ENCODE measurements at places on chromosomes 6 and 20.

DNA sequence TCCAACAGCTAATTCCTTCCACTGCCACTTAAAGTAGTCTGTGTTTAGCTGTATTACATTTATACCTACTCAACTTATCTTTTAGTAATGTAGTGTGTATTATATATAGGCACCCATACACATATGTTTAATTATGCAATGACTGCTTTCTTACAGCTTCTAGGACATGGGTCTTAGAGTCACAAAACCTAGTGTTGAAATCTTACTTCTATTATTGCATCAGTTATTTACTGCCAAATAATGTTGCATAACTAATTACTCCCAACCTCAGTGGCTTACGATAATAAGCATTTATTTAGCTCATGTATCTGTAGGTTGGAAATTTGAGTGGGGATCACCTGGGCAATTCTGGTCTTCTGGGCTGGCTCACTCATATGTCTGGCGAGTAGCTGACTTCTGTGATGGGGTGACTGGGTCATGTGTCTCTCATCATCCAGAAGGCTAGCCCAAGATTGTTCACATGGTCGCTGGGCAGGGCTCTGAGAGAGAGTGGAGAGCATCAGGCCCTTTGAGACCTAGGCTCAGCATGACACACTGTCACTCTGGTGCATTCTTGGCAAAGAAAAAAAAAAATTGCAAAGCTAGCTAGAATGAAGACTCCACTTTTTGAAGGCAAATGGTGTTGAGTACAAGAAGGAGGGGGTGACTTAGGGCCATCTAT is 187.0 kb downstream of the PLCB1 start:
- H3K27me3 ChIP-seq, result no peaks in the 10 kb centered on the region
- H3K27ac ChIP-seq, result no peak overlapping the region
- H3K36me3 ChIP-seq, result no peaks in the 10 kb centered on the region
- peaks cover 16% of the 10 kb centered on the region for H3K4me1 ChIP-seq
- DNase-seq, result no peak

- no peaks in the 10 kb centered on the region for H3K27me3 ChIP-seq
- H3K27ac ChIP-seq, result no peak overlapping the region
- DNase-seq, result no peak
- H3K36me3 ChIP-seq, result no peaks in the 10 kb centered on the region
Measured at GRCh38 chr6:44538131-44538806, 150.8 kb downstream of the CDC5L start.

- no peak overlapping the region for H3K4me3 ChIP-seq
- DNase-seq, result no peak
- no peaks in the 10 kb centered on the region for H3K27me3 ChIP-seq
- no peak overlapping the region for H3K27ac ChIP-seq
- H3K4me1 ChIP-seq, result no peaks in the 10 kb centered on the region
Measured at GRCh38 chr6:7671581-7671980, 54.3 kb upstream of the BMP6 start.

- DNase-seq, result no peak
- H3K36me3 ChIP-seq, result no peaks in the 10 kb centered on the region
- H3K27me3 ChIP-seq, result no peaks in the 10 kb centered on the region
- no peak overlapping the region for H3K4me3 ChIP-seq
- no peak overlapping the region for H3K27ac ChIP-seq
Measured at GRCh38 chr6:13378669-13379590, 50.6 kb upstream of the TBC1D7 start.

DNA sequence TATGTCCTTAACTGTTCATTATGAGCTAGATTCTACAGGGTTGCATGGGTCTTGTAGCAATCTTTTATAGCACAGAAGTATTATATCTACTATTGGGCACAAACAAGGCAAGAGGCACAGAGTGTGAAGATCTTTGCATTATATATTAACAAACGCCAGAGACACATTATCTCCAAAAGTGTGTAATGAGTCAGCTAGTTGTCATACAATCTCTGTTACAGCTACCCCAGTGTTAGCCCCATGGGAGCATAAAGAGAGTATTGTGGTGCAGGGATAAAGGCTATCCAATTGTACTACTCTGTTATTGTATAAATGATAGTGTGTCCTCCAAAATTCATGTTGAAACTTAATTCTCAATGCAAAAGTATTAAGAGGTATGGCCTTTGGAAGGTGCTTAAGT is 148.4 kb upstream of the RIMS1 start:
- no peak overlapping the region for H3K4me3 ChIP-seq
- no peak overlapping the region for H3K27ac ChIP-seq
- DNase-seq, result no peak
- H3K36me3 ChIP-seq, result no peaks in the 10 kb centered on the region
- no peaks in the 10 kb centered on the region for H3K4me1 ChIP-seq

- no peaks in the 10 kb centered on the region for H3K36me3 ChIP-seq
- H3K27me3 ChIP-seq, result no peaks in the 10 kb centered on the region
- no peak for DNase-seq
- no peak overlapping the region for H3K27ac ChIP-seq
- H3K4me3 ChIP-seq, result no peak overlapping the region
Measured at GRCh38 chr6:36728289-36729160, 30.9 kb downstream of the RAB44 start.

GRCh38 chr20:53608456-53609452 is 15.1 kb upstream of the ZNF217 start:
- DNase-seq, result peak; percentile 58
- H3K27me3 ChIP-seq, result no peaks in the 10 kb centered on the region
- no peak overlapping the region for H3K27ac ChIP-seq
- no peaks in the 10 kb centered on the region for H3K4me1 ChIP-seq
- H3K4me3 ChIP-seq, result no peak overlapping the region

Data from pancreas (tissue), 10 donors.